ENCODE measurements at places on chromosomes 5 and 9.

- no peak for DNase-seq
Observed at GRCh38 chr5:14447958-14448911, 133.4 kb upstream of the OTULINL start.

DNA sequence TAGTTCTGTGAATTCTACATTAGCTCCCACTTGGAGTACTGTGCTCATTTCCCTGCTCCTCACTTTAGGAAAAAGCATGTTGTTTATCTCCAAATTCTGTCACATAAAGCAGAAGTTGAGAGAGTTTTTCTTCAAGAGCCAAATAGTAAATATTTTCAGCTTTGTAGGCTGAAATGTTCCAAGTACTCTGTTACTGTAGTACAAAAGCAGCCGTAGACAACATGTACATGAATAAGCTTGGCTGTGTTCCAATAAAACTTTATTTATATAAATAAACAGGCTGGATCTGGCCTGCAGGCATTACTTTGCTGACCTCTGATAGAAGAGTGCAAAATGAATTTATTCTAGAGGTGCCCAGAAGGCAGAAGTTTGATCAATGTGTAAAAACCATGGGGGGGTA lies 73.0 kb upstream of the AGXT2 start:
- no peak for DNase-seq

GRCh38 chr5:179886190-179886911 lies 21.3 kb downstream of the TBC1D9B start:
- no peak for DNase-seq

- DNase-seq: no peak
Observed at GRCh38 chr5:61612431-61612830, 280.4 kb downstream of the ZSWIM6 start.

- DNase-seq: no peak
Observed at GRCh38 chr9:35510754-35511428, 21.0 kb downstream of the RUSC2 start.

DNA sequence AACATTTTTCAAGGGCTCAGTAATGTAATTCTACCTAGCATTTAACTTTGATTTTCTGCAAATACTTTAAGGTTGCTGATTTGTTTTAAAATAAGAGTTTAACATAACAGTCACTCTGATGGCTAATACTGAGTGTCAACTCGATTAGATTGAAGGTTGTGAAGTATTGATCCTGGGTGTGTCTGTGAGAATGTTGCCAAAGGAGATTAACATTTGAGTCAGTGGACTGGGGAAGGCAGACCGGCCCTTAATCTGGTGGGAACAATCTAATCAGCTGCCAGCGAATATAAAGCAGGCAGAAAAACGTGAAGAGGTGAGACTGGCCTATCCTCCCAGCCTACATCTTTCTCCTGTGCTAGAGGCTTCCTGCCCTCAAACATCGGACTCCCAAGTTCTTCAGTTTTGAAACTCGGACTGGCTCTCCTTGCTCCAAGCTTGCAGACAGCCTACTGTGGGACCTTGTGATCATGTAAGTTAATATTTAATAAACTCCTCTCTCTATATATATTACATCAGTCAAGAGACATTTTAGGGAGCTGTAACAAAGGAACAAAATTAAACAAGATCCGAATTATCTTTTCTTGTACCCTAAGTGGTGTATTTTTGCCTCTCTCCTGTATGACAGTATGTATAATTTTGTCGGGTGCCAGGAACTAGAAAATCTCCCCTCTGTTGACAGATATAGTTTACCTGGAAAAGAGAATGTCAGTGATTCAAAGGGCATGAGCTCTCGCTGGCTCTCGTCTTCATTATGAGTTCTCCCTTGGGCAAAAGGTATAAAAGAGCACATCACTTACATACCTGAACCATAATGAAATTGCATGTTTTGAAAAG lies 576.1 kb downstream of the LRRC70 start:
- DNase-seq: no peak

GRCh38 chr9:136410500-136411287 lies at the start of the genes ENTR1 and PMPCA:
TSS of gene ENTR1 (minus strand) at chr9:136410614. CDS start at chr9:136410397, 217 bp downstream.
TSS of gene PMPCA (plus strand) at chr9:136410658. CDS start at chr9:136410669, 11 bp downstream.
- peak; percentile 98 for DNase-seq

- DNase-seq: no peak
Observed at GRCh38 chr5:122480146-122480545, 168.1 kb downstream of the SNCAIP start.

GRCh38 chr5:149645236-149645635 lies 63.9 kb downstream of the ARHGEF37 start:
- DNase-seq: no peak

DNA sequence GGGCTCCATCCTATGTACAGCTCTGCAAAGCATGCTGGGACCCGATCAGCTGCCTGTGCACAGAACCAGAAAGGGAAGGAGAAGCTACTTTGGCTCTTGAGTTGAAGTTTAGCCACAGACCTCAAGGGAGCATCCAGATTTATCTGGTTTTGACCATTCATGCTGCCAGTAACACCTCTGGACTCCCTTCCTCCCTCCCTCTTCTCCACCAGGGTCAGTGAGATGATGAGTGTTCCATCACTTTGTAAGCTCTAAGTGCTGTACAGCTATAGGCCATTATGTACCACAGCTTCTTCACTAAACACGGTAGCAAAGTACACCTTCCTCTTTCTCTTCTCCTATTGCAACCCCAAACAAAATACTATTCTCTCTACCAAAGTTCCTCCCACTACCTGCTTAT lies 77.9 kb downstream of the GLIS3 start:
- DNase-seq: no peak

- no peak for DNase-seq
Observed at GRCh38 chr5:178322736-178323540, 90.3 kb upstream of the PHYKPL start.

DNA sequence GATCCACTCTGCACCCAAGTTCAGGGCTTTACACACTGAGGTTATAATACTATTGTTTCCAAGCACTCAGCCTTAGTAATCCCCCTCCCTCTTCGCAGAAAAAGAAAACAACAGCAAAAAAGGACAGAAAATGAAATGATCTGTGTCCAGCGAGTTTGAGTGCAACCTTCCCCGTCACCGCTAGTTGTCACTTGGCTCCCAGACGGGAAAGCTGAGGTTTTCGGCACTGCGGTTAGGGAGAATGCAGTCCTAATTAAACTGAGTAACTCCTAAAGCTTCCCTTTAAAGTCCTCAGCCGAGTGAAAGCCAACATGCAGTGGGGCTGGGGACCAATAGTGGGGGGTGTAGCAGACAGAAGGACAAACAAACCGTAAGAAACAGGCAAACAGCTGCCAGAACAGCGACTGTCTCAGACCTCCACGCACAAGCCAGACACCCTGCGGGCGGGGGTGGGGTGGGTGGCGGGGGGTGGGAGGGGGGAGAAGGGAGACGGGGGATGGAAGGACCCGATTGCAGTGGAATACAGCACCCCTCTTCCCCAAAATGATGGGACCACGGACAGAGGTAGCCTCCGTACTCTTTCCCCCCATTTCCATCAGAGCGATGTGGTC lies 680 bp downstream of the GLRA1 start:
- DNase-seq: no peak

DNA sequence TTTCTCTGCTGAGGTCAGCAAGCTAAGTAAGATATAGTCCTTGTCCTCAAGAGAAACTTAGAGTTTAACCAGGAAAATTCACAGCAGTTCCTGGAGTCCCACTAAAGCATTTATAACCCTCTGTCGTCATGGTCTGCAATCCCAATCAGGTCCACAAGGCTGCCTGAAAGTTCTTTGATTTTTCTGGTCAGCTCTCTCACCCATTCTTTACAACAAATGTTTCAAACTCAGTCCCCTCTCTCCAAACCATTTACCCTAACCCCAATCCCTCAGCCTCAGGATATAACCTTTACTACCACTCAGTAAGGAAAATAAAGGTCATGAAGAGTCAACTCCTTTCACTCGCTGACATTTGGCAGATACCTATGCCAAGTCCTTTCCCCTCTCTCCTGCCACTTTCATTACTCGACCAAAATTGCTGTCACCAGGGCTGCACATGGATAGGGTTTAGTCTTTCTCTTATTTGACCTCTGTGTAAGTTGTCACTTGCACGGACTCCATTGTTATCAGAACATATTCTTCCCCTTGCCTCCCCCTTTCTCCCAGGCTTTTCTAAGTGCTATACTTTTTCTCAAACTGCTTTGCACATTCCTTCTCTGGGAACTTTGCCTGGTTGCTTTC lies 936.6 kb downstream of the NR2F1-AS1 start:
- no peak for DNase-seq

DNA sequence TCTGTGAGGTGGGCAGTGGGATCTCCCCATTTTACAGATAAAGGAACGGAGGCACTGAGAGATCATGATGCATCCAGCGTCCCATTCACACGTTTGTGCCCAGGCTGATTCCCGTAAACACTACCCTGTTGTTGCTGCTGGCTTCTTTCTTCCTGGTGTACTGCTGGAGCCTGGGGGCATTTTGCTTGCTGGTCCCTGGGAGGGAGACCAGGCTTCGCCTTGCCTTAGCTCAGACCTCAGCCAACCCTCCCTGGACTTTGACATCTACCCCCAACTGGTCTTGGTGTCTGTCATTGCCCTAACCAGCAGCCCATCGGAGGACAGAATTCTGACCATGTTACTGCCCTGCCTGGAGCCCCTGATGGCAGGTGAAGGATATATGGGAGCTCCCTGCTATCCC lies 82.4 kb downstream of the ZNF618 start:
- DNase-seq: no peak

GRCh38 chr5:170986598-170986997 lies 124.8 kb downstream of the RANBP17 start:
- no peak for DNase-seq

DNA sequence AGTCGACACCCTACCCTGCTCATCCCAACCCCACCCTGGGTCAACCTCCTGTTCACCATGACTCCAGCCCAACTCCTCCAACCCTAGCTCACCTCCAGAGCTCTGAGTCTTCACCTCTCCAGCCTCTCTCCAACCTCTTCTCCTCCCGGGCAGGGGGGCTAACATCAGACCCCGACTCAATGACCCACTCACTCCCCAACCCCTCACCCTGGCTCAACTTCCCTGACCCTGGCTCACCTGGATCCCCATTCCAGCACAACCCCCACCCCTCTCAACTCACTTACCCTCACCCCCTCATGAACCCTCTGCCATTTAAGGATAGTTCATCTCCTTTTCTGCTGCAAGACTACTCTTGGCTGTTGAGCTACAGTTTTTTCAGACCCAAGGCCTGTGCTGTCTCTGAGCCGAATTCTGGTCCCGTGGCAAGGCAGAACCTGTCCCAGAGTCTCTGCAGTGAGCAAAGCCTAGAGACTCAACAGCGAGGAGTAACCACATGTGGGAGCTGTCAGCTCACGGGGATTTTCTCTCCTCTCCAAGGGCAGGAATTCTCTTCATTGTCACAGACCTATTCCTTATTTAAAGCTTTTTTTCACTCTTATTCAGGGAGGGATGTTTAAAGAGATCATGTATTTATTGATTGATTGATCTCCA lies 29.8 kb downstream of the ANKRD33B start:
- DNase-seq: no peak

GRCh38 chr5:124796495-124796894 lies 50.1 kb upstream of the ZNF608 start:
- no peak for DNase-seq

DNA sequence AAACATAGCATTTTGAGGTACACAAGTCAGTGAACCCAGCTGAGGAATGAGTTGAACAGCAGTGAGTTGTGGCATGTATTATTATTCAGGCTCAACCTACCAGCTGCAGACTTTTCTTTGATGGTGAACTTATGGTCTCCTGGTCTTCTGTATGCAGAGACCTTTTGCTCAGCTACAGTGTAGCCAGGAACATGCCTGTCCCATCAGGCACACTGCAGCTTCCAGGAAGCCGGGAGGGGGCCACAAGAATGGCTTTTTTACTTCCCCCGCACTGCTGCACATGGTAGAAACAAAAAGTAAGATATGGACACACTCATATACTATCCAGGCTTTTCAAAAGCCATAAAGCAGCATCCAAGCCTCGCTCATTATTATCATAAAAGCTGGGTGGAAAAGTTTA lies 65.3 kb upstream of the PLPP1 start:
- no peak for DNase-seq

- no peak for DNase-seq
Observed at GRCh38 chr9:14723301-14723700, 768 bp upstream of the CER1 start.
